ENCODE measurements at places on chromosomes 6 and 20.

- DNase-seq = no peak
Measured at GRCh38 chr20:49352751-49353150, 74.9 kb upstream of the ZNFX1 start.

DNA sequence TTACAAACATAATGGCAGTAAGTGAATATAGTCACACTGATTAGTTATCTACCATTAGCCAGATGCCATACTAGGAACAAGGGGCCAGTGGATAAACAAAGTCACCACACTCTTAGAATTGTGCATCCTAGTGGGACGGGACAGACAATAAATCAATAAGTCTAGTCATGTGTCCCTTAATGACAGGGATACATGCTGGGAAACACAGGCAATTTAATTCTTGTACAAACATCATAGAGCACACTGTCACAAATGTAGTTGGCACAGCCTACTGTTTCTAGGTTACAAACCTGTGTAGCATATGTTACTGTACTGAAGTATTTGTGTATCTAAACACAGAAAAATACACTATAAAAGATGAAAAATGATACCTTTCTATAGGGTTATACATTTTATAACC is 123.0 kb upstream of the FAM184A start:
- DNase-seq = no peak

DNA sequence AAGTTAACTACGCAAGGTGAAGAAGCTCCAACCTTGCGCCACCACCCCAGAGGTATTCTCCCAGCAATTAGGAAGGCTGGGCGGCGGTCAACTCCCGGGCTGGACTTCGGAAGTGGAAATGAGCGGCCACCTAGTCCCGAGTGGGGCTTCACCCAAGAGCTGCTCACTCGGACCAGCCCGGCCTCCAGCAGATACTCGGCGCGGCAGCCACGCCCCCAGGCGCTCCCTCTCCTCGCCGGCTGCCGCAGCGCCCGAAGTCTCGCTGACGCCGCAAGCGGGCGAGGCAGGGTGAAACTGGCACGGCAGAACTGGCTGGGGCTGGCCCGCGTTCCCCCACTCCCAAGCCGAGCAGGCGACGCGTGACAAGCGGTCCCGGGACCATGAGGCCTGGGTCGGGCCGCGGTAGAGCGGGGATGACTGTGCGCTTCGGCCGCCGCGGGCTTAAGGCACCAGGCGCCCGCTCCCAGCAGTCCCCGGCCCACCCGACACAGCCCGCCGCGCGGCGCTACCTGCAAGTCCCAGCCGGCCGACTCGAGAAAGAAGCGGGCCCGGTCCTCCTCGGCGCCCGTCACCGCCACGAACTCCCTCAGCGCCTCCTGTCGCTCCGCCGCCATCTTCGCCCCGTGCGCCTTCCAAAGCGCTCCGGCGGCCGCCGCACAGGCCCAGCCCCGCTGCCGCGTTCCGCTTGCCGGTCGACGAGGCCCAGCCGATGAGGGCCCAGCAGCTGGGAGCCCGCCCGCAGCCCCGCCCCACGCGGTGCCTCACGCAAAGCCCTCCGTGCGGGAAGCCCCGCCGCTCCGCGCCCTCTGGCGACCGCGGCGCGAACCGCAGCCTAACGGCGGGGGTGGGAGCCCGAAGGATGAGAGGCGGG is at the start of gene NSFL1C:
Gene NSFL1C, minus strand, starts transcription at position 639 of the 871 bp plus-strand sequence. Its CDS starts 25 bp downstream, at position 614.
- peak; percentile 84 for DNase-seq

- DNase-seq = no peak
Measured at GRCh38 chr20:21523895-21524294, 10.0 kb upstream of the NKX2-2 start.

DNA sequence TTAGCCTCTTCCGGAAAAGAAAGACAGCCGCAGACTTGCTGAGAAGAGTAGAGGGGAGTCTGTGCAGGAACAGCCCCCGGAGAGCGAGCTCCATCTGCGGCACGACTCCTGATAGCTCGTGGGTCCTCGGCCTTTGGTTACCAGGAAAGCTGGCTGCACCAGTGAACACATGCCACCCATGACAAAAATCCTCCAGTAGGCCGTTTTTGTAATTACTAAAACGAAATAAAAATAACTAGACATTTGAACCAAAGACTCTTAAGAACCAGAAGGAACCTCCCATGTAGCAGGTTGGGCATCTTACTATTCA is 42.2 kb downstream of the RAMACL start:
- no peak for DNase-seq

GRCh38 chr20:55693641-55694040 is 311.7 kb downstream of the CBLN4 start:
- no peak for DNase-seq

DNA sequence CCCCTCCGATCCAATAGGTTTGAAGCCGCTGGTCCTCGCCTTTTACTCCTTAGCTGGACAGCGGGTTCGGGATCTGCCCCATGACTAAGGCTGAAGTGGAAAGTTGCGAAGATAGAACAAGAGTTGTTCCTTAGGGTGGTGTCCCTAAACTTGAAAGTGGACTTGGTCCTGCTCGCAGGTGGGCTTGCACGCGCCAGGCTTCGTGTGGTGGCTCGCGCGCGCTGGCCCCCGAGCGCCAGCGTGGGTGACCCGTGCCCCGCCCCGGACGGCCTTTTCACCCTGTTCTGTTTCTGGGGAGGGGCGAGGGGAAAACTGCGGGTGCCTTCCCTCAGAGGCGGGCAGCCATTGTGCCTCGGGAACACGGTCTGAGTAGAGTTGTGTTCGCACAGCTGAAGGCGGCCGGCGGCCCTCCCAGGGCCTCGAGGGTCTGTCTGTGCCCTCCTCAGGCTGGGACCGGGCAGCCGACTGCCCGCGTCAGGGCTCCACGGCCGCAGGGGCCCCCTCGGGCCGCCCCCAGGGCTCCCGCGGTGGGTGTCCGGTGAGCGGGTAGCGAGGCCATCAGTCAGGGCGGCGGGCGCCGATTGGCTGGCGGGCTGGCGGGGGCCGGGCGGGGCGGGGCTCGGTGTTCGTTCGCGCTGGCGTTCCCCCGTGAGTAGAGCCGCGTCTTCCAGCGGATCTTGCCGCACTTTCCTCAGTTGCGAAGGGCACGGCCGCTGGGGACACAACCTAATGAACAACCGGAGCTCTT is 33.0 kb downstream of the RREB1 start:
- no peak for DNase-seq

DNA sequence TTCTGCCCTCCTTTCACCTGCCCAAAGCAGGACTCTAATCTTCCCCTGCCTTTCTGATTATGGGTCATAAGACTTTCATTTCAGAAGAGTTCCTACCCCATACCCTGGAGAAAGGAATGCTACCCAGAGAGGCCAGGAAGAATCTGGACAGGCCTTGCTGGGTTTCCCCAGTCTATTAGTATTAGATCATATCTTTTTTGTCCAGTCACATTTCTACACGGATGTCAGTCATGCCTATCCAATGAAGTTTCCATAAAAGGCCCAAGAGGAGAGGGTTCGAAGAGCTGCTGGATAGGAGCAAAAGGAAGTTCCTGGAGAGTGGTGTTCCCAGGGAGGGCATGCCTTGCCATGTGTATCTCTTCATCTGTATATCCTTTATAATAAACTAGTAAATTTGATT is 3.2 kb downstream of the POLH start:
- no peak for DNase-seq

GRCh38 chr6:73262671-73263569 is at the start of gene KHDC1:
Gene KHDC1, minus strand, starts transcription at chr6:73263196. Its CDS starts 20,679 bp downstream, at chr6:73242517.
- peak; percentile 9 for DNase-seq

All from astrocyte of the cerebellum (primary cell).